ENCODE measurements at places on chromosomes 1 and 21.

DNA sequence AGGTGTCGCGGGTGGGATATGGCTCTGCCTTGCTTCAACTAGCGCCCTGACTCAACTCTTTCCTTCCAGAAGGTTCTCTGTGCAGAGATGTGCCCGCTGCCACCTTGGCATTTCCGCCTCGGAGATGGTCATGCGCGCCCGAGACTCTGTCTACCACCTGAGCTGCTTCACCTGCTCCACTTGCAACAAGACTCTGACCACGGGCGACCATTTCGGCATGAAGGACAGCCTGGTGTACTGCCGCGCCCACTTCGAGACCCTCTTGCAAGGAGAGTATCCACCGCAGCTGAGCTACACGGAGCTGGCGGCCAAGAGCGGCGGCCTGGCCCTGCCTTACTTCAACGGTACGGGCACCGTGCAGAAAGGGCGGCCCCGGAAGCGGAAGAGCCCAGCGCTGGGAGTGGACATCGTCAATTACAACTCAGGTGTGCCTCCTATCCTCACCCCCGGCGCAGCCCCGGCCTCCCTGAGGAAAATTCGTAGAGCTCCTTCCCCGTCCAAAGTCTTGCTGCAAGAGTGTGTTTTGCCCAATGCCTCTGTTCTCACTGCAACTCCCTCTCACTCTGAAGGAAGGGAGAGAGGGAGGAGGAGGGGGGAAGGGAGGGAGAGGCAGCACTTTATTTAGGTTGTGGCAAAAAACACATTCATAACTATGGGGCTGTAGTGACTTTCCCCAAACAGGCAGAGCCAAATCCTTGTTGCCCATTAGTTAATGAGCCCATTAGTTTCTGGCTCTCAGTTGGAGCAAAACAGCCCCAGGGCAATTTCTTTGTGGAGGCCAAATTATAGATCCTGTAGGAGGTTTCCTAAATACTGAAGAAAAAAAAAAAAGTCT is 4.3 kb downstream of the LHX9 start:
- no peak for DNase-seq

- no peak for DNase-seq
Observed at GRCh38 chr1:91725989-91726721, 159.8 kb downstream of the TGFBR3 start.

DNA sequence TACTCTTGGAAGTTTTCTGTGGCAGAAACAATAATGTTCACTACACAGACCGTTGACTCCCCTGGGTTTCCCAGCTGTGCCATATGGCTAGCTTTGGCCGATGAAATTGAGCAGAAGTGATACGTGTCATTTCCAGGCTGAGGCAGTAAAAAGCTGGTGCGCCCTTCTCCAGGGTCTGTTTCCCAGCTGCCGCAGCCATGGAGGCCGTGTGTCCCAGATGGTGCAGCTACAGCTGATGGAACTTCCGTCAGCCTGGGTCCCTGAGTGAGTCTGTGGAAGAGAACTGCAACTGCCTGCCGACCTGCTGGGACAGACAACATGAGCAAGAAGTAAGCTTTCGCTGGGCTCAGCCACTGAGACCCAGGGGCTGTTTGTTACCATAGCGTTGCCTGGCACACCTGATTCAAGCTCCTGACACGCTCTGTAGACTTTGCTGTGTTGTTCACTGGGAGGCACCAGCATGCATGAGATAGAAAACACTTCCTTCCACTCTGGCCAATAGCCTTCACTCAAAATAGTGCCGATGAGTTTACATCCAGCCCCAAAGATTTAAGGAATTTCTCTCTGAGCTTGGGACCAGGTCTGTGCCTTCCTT is 116.3 kb upstream of the SLC25A33 start:
- DNase-seq = no peak

GRCh38 chr1:27099135-27099586 is 55.8 kb downstream of the SLC9A1 start:
- no peak for DNase-seq

- DNase-seq = no peak
Observed at GRCh38 chr1:115753830-115754229, 14.7 kb downstream of the CASQ2 start.

GRCh38 chr1:222167111-222167510 is 380.8 kb downstream of the HHIPL2 start:
- no peak for DNase-seq

- DNase-seq = no peak
Observed at GRCh38 chr1:201212461-201213055, 21.9 kb downstream of the IGFN1 start.

DNA sequence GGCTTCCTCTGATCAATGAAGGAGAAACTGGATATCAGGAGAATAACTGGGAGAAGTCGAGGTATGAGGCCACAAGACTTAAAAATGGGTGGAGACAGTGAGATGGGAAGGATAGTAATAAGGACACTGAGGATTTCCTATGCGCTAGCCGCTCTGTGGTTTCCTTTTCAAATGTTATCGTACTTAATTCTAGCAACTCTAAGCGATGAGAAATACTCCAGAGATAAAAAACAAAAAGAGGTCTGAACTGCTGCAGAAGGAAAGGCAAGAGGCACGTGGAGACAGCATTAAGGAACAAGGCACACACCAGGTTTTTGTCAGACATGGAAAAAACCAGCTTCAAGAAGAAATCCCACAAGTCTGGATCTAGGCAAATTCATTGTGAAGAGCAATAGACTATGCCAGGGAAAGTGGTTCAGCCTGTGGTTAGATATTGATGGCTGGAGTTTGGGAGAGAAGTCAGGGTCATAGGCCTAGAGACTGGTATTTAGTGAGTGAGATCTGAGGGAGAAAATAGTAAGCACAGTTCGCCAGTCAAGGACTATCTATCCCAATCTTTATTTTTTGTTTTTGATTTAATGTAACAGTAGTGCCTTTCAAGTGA is 5.3 kb downstream of the CLCA2 start:
- DNase-seq = no peak

GRCh38 chr1:65075123-65075976 is 72.7 kb upstream of the AK4 start:
- no peak for DNase-seq

- no peak for DNase-seq
Observed at GRCh38 chr1:182173808-182174512, 112.4 kb upstream of the ZNF648 start.

- no peak for DNase-seq
Observed at GRCh38 chr1:67614511-67614934, 70.5 kb upstream of the GADD45A start.

GRCh38 chr1:59604191-59604590 is 210.6 kb upstream of the HOOK1 start:
- no peak for DNase-seq

GRCh38 chr1:1093610-1093943 is 19.5 kb upstream of the RNF223 start:
- no peak for DNase-seq

- no peak for DNase-seq
Observed at GRCh38 chr1:200893411-200893901, 1.2 kb upstream of the INAVA start.

- DNase-seq = no peak
Observed at GRCh38 chr1:68917456-68917855, 420.6 kb upstream of the DEPDC1 start.

DNA sequence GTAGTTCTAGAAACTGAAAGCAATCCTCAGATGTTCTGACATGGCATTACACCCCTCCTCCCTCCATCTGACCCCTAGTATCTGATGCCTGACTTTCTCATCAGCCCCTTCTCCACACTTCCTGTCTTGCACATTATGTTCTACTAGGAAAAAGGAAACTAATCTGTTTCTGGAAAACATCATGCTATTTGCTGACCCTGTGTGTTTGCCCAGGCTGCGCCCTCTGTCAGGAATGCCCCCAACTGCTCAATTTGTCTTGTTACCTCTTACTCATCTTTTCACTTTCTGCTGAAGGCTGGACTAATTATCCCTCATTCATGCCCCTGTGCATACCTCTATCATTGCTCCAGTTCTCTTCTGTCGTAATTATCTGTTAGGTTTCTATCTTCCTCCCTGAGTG is 37.5 kb upstream of the DAB1 start:
- no peak for DNase-seq

GRCh38 chr21:39568361-39568760 is 44.4 kb upstream of the B3GALT5 start:
- DNase-seq = no peak

DNA sequence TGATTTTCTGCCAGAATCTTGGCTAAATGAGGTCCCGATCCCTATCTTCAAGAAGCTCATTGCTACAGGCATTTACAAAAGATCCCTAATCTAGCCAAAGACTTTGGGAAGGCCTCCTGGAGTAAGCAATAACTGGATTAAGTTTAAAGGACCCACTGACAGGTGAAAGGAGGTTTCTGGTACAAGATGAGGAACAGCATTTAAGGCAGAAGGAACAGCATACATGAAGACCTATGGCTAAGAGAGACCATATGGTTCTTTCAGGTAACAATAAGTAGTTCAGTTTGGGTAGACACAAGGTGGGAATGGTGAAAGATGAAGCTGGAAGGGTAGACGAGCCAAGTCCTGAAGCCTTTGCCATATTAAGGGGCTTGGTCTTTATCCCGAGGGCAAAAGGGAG is 27.8 kb downstream of the SHISAL2A start:
- no peak for DNase-seq

DNA sequence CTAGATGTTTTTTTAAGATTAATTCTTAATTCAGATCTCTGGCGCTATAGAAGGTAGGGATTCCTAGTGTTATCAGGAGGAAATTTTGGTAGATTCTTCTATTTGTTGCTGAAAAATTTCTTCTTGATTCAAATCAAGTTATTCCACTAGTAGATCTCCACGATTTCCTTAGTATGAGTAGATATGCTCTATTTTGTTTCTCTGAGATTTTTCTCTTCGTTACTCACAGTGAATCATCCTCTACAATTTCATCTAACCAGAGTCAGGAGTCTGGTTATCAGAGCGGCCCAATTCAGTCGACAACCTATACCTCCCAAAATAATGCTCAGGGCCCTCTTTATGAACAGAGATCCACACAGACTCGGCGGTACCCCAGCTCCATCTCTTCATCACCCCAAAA is 18.8 kb upstream of the HAX1 start:
- no peak for DNase-seq

GRCh38 chr1:11052839-11053757 is 6.1 kb upstream of the MASP2 start:
- DNase-seq = no peak

DNA sequence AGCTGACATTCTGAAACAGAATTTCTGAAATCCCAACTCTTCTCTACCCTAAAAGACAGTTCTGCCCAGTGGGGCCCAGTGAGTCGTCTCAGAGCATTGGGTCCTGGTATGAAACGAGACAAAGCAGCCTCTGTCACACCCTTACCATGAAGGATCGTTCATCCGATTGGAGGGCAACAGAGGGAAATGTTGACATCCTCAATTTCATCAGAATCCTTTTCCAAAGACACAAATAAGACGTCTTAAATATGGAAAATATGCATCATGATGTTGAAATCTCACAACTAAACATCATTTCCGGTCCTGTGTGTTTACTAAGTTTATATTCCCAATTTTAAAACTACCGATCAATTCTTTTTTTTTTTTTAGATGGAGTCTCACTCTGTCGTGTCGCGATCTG is 112.1 kb upstream of the SLC45A1 start:
- DNase-seq = no peak

GRCh38 chr1:107184888-107185287 is 44.0 kb downstream of the NTNG1 start:
- no peak for DNase-seq

DNA sequence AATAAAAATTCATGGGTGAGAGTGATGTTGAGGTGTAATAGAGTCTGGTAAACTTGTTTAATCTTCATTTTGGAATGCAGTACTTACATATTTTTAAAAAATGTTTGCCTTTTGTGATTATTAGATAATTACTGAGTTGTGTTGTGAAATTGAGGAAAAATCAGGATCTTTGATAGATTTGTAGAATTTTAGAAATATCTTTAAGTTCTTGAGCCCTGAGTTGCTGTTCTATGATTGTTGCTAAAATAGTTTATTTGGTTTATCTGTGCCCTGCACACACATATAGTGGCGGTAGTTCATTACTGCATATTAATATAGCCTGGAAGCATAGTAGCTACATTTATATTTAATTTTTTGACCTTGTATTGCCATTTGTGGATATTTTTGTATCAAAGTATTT is 1.6 kb downstream of the B3GALT2 start:
- DNase-seq = no peak

DNA sequence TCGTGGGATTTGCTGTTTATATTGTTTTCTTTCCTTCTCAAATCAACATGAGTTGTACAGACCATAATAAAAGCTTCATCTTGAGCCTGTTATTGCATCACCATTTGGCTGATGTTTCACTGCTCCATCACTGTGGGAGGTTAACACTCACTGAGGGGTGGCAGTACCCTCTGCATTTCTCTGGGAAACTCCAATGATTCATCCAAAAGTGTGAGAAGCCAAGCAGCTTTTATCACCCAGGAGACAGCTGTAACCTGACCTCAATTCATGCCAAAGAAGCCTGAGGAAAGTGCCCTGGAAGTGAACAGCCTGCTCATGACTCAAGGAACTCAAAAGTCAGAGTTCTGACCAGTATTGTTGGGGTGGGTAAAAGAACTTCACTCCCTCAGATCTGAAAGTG is 84.1 kb downstream of the GPR88 start:
- DNase-seq = no peak

DNA sequence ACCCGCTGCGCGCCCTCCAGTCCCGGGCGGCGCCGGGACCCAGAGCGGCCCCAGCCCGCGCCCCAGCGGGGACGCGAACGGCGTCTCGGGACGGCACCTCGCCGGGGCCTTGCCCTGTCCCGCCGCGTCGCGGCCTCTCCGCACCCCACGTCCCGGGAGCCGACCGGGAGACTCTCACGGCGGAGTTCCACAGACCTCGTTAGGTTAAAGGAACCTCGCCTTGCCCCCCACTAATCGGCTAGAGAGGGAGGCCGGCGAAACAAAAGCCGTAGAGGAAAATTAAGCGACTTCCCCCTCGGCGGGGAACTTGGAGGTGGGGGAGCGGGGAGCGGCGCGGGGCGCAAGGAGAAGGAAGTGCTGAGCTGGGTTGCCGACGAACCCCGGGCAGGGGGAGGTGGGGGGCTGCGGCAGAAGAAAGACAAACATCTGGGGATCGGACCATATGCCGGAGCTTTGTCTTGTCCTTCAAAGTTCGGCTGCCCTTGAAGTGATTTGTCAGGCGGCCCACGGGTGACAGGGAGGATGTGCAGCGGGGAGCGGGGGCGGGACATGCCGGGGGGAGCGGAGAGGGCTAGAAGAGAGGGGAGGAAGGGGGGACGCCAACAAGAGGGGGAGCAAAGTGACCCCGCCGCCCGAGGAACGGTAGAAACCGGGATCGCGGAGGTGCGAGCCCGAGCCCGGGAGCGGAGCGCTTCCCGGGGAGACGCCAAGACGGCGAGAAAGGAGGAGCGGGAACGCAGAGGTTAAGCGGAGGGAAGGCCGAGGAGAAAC is 120.0 kb upstream of the RRP15 start:
- DNase-seq = no peak

- no peak for DNase-seq
Observed at GRCh38 chr21:46622226-46622625, 13.2 kb upstream of the PRMT2 start.
